ENCODE measurements at places on chromosomes 11 and 22.

GRCh38 chr11:46044601-46045000, 76.7 kb downstream of the PHF21A start:
- no peak for DNase-seq

DNA sequence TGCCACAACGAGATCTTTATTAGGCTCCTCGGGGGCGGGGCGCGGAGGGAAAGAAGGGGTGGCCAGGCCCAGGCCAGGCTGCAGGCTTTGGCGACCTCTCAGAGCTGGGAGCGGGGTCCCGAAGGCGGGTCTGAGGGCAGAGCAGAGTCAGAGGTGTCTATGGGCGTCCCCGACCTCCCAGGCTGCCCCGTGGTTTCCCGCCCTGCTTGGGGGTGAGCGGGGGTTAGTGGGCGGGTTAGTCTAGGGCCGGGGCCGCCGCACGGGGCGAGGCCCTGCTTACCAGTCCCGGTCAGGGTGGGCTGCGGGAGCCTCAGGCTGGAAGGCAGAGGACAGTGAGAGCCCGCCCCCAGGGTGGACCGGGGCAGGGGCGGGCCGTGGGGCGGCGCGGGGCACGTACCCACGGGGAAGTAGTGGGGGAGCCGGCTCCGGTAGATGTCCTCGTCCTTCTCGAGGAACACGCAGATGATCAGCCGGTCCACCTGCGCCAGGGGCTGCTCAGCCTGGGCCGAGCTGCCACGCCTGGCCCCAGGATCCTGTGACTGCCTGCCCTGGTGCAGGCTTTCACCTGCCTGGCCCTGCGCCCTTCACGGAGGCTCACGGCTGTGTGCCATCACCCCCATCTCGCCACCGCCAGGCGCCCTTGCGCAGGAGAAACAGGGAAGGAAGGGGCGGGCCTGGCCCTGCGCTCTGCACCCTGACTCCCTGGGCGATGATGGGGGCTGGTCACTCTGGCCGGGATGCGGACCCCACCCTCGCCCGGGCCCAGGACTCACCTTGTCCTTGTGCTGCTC, 12.5 kb downstream of the OTUB1 start:
- no peak for DNase-seq

DNA sequence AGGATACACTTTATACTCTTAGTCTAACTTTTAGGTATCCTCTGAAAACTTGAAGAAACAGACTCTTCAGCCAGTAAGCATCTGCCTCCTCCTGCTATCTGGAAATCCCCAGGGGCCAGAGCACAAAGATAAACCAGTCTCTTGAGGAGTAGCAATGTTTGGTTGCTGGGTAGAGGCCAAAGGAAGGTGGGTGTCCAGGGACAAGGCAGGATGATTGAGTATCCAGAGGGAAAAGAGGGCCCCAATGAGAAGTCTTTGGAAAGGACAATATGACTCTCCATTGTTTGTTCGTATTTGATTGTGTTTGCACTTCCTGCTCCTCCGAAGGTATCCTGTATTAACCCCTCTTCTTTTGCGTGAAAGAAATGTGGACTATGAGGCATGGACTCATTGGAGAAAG, 4.8 kb upstream of the OR52I1 start:
- no peak for DNase-seq

GRCh38 chr11:119578521-119579191, 150.3 kb downstream of the NECTIN1 start:
- no peak for DNase-seq

DNA sequence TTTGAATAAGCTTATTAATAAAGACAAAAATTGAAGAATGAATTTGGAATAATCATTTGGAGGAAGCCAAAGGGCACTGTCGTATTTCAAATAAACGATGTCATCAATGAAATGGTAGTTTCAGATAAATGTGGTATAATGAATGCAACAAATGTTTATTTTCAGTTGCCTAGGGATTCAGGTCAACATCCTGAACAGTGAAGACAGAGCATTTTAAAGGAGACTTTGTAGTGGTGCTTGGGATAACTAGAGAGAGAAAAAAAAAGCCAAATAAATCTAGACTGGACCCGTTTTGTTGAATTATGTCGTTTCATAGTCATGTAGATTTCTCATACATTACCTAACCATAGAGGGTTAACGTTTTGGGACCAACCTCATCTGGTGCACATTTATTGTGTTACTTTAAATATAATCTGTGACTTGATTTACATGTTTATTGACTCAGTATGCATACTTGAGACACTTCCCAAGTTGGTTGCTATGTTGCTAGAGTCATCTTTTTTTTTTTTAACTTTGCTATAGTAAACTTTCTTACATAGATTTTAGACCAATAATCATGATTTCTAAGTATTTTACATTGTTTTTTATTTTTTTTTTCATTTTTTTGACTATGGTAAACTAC, 111.1 kb downstream of the NCAM1 start:
- DNase-seq = no peak

GRCh38 chr11:17745023-17745772, 10.6 kb downstream of the KCNC1 start:
- DNase-seq = no peak

- no peak for DNase-seq
These were observed 13.5 kb upstream of the CCDC90B start for GRCh38 chr11:83299681-83300080.

GRCh38 chr11:114924042-114924441, 245.7 kb downstream of the NXPE2 start:
- no peak for DNase-seq

Data from GM12865 (cell line).